ENCODE measurements at places on chromosomes 11 and 22.

GRCh38 chr22:20433686-20434241 is 3.9 kb downstream of the SCARF2 start:
- no peak for DNase-seq

- DNase-seq = no peak
Measured at GRCh38 chr11:118804094-118804493, 13.1 kb upstream of the DDX6 start.

- DNase-seq = no peak
Measured at GRCh38 chr11:64258356-64258755, 7.0 kb downstream of the PLCB3 start.

DNA sequence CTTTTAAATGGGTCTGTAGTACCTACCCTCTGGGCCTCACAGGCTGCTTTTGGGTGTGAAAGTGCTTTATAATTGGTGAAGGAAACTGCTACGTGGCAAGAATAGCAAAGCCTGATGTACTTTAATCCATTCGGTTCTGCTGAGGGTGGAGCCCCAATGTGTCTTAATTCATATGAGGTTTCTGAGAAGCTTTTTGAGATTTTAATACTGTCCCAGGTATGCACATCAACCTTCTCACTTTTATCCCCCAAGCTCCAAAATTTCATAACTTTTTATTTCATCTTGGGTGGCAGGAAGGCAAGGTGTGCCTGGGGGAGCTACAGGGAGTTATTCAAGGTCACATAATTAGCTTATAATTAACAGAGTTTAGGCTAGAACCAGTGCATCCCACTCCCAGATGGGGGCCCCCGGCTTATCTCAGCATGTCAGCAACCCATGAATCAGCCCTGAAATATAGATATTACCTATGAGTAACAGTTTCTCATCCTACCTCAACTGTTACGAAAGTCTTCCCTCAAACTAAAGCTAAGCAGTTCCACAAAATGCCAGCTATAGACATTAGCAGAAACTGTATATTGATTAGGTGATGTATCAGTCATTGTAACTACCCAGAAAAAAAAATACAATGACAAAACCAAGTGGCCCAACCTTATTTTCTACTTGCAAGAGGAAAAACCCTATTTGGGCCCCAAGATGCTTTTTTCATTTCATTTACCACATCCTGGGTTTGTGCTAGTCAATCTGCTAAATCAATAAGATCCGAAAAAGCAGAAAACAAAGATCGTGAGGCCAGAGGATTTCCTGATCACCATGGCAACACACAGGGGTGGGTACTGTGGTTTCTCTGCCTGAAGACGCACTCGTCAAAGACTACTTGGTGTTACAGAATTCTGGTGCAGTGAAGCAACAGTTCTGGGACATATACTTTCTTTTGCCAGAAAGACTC is 26.7 kb downstream of the CD44 start:
- peak; percentile 77 for DNase-seq
